ENCODE measurements at places on chromosomes 2 and 18.

GRCh38 chr18:75659535-75660023 lies 232.1 kb upstream of the SMIM21 start:
- DNase-seq = no peak

DNA sequence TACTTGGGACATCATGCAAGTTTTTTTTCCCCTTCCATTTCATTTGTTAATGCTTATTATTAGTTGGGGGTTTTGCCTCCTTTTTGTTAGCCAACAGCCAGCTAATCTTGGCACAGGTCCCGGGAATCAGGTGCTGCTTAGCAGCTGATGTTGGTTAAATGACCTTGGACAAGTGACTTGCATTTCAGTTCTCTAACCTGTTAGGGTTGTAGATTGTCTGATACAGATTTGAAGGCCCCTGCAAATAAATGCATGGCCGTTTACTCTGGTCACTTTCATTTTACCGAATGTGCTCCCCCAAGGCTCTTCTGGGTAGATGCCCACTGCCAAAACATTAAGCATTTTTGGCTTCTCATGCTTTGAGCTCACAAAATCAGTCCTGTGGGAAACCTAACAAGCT lies 120.9 kb downstream of the SPTBN1 start:
- DNase-seq = no peak

DNA sequence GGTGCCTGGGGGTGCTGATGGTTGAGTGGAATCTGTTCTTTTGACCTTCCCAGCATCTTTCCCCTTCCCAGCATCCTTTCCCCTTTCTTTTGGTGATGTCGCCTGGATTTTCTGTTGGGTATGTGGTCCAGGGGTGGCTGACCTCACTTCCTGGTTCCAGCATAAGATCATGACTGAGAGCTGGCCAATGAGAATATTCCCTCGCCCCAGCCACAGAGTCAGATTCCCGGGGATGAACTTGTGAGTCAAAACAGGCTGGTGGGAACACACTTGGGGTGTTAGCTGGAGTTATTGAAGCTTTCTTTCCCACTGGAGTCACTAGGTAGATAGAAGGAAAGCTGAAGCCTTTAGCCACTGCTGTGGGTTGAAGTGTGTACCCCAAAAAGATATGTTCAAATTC lies 28.0 kb upstream of the FOSL2 start:
- DNase-seq = no peak

DNA sequence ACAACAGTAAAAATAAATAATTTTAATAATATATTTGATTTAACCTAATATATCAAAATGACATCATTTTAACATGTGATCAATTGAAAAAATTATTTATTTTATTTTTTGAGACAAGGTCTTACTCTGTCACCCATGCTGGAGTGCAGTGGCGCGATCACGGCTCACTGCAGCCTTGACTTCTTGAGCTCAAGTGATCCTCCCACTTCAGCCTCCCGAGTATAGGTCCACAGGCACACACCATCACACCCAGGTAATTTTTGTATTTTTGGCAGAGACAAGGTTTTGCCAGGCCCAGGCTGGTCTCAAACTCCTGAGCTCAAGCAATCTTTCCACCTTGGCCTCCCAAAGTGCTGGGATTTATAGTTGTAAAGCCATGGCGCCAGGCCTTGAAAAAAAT lies 126.7 kb upstream of the COPS8 start:
- DNase-seq = no peak

DNA sequence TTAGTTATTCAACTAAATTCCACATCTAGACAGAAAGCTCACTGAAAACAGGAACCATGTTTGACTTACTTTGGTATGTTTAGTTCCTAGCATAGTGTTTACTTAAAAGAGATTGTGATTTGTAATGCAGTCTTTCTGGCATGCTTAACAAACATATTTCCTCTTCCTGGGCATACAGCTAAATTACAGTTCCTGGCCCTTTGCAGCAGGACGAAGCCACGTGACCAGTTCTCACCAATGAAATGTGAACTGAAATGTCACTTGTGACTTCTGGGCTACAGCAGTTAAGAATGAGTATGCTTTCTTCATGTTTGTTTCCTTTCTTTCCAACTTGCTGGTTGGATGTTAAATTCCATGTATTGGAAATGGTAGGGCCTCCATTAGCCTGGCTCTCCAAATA lies 330.5 kb downstream of the FIGN start:
- no peak for DNase-seq

- DNase-seq = peak; percentile 73
Observed at GRCh38 chr2:179410552-179411356, 146.1 kb upstream of the SESTD1 start.

DNA sequence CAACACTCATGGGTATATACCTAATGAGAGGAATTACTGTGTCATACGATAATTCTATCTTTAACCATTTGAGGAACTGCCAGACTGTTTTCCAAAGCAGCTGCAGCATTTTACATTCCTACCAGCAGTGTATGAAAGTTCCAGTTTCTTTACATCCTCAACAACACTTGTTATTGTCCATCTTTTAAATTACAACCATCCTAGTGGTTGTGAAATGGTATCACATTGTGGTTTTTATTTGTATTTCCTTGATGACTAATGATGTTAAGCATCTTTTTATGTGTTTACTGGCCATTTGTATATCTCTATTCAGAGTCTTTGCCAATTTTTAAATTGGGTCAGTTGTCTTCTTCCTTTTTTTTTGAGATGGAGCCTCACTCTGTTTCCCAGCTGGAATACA lies 4.0 kb upstream of the CKAP2L start:
- no peak for DNase-seq

DNA sequence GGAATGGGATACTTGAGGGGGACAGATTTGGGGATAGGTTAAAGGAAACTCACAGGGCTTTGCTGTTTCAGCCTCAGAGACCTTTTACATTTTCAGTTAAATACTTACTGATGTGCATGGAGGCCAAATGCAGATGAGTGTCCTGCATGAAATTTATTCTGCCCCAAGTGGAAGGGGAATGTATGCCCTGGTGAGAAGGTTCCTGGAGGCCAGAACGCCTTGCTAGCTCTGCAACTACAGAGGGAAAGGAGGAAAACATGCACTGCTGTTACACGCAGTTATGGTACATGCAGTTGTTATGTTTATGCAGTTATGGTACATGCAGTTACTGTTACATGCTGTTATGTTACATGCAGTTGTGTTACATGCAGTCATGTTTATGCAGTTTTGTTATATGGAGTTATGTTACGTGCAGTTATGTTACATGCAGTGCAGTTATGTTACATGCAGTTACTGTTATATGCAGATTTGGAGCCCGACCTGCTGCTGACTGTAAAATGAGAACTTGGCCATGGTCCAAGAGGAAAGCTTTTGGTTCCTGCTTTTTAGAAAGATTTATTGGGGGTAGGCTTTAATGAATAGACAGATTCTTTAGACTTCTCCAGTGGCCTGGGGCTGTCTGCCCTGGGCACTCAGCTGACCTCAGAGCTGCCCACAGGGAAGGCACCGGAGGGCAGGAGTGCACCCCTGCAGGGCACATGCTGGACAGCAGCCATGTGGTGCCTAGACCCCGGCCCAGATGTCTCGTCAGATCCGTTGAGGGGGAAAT lies 84.1 kb downstream of the LDLRAD4 start:
- peak; percentile 57 for DNase-seq

DNA sequence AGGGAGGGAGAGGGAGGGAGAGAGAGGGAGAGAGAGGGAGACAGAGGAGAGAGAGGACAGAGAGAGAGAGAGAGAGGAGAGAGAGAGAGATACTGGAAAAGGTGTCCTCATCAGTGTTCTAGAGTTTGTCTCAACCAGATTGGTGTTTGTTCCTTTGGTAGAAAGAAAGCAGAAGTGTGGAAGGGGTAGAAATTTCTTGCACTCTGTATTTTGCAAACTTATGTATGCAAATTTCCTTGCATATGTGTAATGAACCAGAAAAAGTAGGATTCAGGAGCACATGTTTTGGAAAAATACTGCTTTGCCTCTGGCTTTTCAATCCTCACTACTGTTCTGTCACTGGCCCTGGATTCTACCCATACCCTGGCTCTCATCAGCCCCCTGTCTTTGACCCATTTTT lies 1.1 kb upstream of the SP140 start:
- DNase-seq = no peak

GRCh38 chr2:144660518-144661316 lies 140.8 kb upstream of the ZEB2 start:
- DNase-seq = no peak

DNA sequence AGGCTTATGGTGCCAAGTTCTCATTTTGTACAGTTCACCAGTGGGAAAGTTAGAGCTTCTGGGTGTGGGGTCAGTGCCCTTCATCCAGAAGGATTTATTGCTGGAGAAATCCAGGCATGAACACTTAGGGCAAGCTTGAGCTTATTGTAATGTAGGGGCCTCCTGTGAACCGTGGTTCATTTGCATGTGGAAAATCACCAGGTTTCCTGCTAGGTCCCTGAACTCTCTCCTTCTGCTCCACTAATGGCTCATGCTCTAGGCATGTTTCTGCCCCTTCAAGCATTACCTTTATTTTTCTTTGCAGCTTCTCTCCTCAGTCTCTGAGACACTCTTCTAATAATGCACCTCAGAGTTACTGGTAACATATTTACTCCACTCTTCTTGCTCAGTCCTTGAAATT lies 79.3 kb upstream of the FAM98A start:
- no peak for DNase-seq

- no peak for DNase-seq
Observed at GRCh38 chr2:78585871-78586270, 439.6 kb upstream of the REG3G start.

- DNase-seq = no peak
Observed at GRCh38 chr18:74508821-74509225, 12.7 kb downstream of the CNDP2 start.

DNA sequence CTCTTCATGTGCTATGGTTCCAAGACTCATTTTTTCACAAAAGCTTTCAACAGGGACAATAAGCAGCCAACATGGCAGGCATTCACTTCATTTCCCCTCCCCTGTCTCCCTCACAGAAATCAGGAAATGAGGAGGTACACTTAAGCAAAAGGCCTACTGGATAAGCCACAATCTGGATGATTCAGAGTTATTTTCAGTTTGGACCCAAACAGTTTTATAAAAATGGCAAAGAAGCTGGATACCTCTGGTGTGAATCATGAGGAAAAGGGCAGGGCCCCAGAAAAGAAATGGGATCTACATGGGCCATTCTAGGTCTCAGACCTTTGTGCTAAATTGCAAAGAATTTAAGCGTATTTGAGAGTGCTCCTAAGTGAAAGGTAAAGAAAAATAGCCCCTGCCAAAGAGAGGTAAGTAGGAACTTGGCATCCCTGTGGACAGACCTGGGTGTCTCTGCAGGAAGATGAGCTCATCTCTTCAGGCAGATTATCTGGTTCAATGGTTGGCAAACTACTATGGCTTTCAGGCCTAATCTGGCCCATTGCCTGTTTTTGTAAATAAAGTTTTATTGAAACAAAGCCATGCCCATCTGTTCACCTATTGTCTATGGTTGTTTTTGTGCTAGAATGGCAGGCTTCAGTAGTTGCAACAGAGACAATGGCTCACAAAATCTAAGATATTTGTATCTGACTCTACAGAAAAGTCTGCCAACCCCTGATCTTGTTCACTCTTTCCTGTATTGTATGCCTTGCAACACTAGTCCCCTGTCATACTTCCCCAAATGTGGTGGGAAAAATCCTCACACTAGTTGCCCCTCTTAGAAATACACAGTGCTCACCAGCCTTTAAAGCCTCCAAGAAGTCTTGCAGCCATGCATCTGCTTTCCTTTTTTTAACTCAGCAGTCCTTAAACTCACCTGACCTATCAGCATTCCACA lies 315.0 kb downstream of the ALK start:
- DNase-seq = peak; percentile 22

DNA sequence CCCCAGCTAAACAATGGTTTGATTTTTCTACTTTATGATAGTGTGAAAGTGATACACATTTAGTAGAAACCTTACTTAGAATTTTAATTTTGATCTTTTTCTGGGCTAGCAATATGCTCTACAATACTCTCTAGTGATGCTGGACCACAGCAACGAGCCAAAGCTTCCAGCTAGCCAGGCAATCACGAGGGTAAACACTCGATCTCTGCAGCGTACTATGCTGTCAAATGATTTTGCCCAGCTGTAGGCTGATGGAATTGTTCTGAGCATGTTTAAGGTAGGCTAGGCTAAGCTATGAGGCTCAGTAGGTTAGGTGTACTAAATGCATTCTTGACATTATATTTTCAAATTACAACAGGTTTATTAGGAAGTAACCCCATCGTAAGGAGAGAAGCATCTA lies 207.5 kb downstream of the LRRTM4 start:
- no peak for DNase-seq

GRCh38 chr18:57951999-57952774 lies 91.8 kb upstream of the NEDD4L start:
- no peak for DNase-seq

DNA sequence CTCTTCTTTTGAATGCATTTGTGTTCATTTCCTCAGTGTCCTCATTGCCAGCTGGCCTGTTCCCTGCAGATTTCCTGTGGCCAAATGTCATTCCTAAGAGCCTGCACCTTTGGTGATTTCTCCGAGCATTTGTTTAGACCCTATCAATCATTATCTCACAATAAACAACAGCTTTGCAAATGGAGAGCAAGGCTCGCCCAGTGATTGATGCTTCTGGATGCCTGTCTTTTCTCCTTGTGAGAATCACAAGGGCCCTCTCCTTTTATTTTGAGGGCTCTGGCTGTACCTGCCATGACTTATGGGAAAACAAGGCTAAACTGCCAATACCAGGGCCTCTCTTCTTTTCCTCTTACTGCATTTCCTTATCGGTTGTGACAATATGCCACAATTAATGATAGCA lies 1454.4 kb upstream of the CELF4 start:
- DNase-seq = no peak

DNA sequence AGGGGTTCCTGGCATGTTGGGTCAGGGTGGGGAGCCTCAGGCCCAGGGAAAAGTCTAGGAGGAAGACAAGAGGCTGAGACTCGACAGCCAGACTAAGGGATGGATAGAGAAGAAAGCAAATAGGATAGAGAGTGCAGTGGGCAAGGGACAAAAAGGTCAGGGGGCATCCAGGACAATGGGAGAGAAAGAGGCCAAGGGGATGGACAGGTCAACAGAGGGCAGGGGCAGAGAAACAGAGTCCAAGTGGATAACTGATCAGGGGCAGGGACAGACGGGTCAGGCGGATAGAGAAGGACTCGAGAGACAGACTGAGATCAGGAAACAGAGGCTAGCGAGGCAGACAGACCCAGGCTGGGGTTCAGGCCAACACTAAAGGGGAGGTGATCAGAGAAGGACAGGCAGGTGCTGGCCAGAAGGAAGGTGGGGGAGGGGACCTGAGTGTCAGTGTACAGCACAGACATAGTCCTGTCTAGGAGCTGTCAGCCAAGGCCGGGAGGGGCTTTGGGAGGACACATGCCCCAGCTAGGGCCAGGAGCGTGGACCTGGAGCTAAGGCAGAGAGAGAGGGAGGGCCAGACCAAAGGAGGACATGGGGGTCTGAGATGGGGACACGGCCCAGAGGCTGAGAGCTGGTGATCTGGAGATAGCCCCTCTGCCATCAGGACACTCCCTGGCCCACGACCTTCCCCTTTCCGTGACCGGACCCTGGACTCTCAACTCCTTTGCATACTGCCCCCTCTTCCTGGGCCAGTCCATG lies 12.2 kb downstream of the ASIC4 start:
- no peak for DNase-seq

GRCh38 chr18:55343396-55344073 lies 244.5 kb downstream of the TCF4 start:
- peak; percentile 92 for DNase-seq

GRCh38 chr2:134253117-134253704 lies 661 bp upstream of the MGAT5 start:
- DNase-seq = no peak

- peak; percentile 38 for DNase-seq
Observed at GRCh38 chr2:129253461-129253812, 726.0 kb upstream of the RAB6C start.

- DNase-seq = no peak
Observed at GRCh38 chr2:30465171-30465545, 18.1 kb downstream of the LCLAT1 start.

GRCh38 chr2:71787476-71788185 lies 334.3 kb downstream of the DYSF start:
- no peak for DNase-seq

Measured in A673 (cell line).